Lower lobe of right lung (tissue), 2 donors: ENCODE measurements at places on chromosomes 11 and 22.

DNA sequence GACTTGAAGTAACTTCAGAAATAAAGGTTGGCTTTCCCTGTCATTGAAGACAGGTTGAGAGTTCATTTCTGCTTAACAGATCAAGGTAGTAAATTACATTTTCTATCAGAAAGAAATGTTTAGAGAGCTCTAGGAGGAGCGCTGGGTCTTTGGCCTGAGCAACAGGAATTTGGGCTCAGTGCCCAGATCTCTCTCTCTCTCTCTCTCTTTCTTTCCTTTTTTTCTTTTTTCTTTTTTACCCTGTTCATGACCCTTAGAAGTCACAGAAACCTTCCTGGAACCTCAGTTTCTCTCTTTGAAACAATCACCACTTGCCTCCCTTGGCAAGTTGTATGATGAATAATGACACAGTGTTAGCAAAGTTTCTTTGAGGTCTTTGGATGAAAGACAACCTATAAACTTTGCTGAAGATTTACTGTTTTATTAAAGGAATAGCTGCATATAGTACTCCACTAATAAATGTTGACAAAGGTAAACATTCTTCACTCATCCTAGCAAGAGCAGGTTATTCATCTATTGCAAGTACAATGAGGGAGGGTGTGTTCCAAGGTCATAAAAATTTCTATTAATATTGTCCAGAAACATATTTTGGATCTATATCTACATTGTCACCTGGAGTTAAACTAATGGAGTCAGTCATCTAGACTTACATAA is 35.5 kb upstream of the RASSF10 start:
- DNase-seq, result no peak

DNA sequence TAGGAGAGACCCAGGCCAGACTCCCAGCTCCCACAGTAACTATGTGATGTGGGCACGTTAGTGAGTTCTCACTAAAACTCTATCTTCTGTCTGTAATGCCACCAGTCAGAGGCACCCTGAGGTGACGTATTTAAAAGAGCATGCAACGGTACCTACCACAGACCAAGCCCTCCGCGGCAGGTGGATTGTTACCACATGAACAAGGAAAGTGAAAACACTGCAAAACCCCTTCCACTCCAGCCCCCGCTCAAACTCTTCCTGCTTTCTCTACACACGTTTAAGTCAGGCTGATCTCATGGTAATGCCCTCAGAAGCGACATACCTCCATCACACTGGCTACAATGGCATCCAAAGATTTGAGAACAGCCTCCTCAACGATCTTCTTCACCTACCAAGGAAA is 36.7 kb downstream of the SERPIND1 start:
- no peak for DNase-seq

DNA sequence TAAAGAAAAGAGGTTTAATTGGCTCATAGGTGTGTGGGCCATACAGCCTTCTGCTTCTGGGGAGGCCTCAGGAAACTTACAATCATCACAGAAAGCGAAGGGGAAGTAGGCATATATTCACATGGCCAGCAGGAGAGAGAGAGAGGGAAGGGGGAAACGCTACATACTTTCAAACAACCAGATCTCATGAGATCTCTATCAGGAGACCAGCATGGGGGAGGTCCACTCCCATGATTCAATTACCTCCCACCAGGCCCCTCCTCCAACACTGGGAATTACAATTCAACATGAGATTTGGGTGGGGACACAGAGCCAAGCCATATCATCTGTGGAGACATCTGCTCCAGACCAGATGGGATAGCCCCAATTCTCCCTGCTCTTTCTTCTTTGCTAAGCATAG is 866.0 kb downstream of the BRD1 start:
- DNase-seq, result no peak

- no peak for DNase-seq
These were observed 29.2 kb upstream of the CHORDC1 start for GRCh38 chr11:90252053-90252452.

- no peak for DNase-seq
These were observed 365.0 kb downstream of the MIAT start for GRCh38 chr22:27022274-27022895.

GRCh38 chr11:3853899-3854659 is 1.4 kb upstream of the STIM1 start:
- peak; percentile 57 for DNase-seq

DNA sequence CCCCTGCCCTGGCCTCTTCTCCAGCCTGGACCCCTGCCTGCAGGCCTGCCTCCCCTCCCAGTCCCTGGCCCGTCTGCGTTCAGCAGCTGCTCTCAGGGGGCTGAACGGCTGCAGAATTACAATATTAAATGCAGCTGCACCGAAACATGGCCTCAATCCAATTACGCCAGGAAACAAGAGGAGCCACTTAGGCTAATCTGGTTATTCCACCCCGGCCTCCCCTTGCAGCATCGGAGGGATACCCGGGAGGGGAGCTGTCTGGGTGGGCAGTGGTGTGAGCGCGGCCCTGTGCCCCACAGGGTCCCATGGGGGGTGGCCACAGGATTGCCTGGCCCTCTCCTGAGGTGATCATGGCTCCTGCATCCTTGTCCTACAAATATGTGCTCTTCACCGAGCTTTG is 42.6 kb downstream of the FLRT1 start:
- DNase-seq, result no peak

DNA sequence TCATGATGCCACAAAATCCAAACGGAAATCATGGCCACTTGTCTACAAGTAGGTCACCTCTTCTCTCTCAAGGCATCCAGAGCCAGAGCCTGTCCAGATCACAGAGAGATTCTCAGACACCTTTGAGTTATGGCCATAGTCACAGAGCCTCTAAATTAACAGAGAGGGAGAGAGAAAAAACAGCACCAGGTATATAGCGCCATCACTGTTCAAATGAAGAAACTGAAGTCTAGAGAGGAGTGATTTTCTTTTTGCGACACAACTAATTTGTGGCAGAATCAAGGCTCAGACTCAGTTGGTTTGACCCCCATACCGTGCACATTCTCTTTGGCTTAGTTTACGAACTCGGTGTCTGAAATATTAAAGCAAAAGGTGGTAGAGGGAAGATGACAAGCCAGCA is 512.9 kb downstream of the NTM start:
- DNase-seq, result no peak

DNA sequence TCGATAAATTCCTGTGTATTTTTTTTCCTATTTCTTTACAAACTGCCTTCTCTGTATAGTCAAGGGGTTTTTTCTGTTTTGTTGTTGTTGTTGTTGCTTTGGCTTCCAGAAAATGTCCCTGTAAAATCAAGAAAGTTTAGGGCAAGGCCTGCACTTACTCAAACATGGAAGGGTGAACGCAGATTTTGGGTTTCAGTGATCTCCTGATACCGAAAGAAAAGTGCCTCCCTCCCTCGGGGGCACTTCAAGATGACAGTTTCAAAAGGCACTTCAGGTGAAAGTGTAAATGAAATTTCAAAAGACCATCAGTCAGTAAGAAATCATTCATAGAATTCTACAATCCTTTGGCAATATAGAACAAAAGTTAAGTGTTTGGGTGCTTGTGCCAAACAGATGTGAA is 43.4 kb upstream of the TMPRSS4 start:
- DNase-seq, result no peak

DNA sequence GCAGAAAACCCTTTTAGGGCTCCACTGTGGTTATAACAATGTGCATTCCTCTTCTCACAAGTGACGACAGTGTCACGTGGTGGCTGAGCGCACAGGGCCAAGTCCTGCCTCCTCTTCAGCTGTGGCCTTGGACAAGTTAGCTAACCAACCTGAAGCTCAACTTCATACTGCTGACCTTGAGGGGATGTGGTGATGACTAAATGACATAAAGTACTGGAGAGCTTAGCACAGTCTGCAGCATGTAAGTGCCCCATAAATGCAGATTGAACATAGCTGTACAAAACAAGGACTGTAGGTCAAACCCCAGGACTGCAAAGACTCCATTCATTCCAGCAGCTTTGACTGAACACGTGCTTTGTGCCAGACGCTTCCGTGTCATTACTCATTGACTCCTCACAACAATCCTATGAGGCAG is 20.1 kb upstream of the MRGPRX2 start:
- DNase-seq, result peak; percentile 53

GRCh38 chr22:50713008-50713385 is 25.0 kb upstream of the ACR start:
- peak; percentile 14 for DNase-seq

DNA sequence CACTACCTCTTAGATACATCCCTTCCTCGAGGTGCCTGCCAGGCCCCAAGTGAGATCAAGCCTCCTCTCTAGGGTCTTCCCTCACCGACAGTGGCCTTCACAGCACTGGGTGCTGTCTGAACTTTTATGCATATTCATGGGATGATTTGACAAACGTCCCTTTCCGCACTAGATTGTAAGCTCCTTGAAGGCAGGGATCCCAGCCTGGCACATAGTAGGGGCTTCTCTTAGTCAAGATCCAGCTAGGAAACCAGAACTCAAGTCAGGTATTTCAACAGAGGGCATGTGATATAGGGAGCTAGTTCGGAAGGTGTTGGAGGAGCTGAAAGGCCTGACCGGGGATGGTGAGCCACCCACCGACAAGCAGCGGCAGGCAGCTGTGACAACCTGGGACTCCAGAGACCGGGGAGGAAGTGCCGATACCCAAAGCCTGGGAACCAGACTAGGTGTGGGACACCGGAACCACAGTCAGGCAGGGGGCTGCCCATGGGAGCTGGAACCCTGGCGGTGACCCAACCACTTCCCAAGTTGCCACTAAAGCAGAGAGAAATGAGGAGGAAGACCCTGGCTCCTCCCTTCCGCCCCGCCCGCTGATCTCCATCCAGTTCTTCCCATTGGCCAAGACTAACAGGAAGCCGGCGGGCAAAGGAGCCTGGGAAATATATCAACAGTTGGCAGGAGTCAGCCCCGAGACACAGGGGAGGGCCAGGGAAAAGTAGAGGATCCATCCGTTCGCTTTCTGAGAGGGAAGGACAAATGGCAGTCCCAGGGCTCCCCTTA is 39.8 kb upstream of the CD82 start:
- no peak for DNase-seq

DNA sequence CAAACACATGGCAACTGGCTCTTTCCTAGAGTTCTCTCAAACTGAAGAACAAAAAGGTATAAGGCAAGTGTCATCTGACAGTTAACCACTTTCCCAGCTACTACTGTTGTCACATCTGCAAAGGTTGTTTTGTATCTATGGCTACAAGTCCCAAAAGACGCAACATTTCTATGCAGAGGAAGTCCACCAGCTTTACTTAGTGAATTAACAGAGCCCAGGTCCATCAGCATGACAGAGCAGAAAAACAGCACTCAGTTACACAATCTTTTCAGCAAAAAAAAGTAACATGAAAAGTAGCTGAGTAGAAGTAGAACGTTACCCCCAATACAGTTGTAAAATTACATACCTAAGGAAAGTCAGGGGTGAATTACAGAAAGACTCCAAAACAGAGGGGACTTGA is 12.1 kb downstream of the CPSF7 start:
- DNase-seq, result no peak

- DNase-seq, result no peak
These were observed 59.4 kb downstream of the KDM2A start for GRCh38 chr11:67178421-67178820.

GRCh38 chr22:30640839-30641430 is 5.4 kb downstream of the SLC35E4 start:
- DNase-seq, result no peak

DNA sequence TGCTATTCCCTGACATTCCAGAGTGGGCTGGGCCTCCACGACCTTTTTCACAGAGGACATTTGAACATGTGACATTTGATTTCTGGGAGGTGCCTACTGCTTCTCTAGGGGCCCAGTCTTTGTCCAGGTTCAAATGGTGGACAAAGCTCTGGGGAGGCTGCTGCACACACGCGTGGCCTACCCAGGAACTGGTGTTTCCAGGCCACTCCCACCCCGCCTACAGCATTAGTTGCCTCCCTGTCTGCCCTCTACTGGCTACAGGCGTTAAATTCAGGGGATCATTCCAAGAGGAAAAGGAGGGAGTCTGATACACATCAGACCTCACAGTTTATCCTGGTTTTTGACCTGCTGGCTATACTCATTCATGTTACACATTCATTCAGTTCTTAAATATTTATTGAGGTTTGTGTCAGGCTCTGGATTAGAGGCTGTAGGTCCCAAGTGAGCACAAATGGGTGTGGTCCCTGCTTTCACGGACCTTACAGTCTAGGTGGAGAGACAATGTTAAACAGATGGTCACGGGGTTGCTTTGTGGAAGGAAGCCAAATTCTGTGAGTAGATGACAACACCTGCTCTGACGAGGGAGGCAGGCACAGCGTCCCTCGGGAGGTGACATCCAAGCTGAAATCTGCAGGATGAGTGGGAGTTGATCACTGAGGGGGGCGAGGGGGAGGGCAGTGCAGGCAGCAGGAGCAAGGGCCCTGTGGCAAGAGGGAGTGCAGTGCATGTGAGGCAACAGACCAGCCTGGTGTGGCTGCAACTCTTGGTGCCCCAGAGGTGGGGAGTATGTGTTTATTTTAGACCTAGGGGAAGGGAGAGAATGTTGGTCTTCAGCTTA is 11.8 kb downstream of the TUB start:
- peak; percentile 67 for DNase-seq

GRCh38 chr11:8017894-8018483 is 30.9 kb downstream of the EIF3F start:
- no peak for DNase-seq

GRCh38 chr11:65584106-65584505 is 8.3 kb downstream of the EHBP1L1 start:
- DNase-seq, result no peak

DNA sequence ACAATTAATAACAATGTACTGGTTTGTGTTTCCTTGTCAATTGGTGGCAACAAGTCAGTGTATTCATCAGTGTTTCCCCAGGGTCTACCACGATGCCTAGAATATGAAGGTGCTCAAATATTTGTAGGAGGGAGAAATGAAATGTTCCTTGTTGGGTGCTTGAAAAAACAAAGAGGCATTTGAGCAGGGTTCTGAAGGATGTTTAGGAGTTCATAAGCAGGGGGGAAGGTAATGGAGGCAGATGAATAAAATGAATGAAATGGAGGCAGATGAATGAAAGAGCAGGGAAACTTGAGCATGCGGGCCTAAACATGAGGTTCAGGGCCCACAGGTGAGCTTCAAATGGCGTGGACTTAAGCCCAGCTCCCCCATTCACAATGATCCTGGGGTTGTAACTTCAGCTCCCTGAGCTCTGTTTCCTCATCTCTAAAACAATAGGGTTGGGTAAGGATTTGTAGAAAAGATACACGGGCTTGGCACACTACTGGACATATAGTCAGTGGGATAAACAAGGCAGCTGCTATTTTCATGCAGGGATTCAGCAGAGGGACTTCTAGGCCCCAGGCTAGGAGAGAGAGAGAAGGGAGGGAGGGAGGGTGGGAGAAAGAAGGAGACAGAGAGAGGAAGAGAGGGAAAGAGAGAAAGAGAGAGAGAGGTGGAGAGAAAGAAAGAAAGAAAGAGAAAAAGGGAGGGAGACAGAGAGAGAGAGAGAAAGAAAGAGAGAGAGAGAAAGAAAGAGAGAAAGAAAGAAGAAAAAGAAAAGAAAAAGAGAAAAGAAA is 73.7 kb downstream of the MN1 start:
- no peak for DNase-seq
